ENCODE measurements at places on chromosomes 1 and 21.

DNA sequence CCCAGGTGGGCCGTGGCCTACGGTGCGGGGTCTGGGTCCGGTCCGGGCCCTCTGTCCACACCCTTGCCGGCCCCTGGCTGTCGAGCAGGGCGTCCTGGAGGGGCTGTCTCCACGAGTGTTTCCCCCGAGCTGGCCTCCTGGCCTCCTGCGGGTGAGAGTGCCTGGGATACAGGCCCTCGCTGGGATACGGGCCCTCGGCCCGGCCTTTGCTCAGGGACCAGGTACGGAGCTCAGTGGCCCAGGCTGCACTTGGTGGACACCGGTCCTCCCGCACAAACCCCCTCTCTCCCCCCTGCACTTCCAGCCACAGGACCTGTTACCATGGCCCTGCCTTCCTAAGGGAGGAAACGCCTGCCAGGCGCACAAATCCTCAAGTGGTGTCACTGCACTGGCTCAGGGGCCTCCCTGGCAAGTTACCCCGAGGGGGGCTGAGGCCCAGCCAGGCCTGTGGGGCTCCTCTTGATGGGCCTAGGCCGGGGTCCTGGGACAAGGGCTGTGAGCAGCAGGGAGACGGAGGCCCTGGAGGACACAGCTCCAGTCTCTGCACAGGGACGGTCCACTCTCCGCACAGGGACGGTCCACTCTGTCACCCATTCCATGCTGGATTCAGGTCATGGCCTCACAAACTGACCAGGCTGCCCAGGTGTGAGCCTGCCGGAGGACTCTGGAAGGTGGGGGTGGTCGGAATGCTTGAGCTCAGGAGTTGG lies 18.2 kb upstream of the RNF223 start:
- DNase-seq, result no peak

DNA sequence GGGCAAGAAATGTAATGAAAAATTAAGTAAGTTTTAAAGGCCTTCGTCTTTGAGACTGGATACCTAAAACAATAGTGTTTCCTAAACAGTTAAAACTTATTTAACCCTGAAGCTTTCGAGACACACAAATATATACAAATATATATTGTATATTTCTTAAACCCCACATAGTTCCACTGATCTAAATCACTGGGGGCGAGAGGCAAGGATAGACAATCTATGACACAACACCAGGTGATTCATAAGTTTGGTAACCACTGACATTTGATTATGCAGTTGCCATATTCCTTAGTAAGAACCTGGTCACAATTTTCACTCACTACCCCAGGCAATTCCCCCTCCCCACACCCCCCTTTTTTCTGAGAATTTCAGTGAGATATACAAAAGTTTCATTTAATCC lies 55.3 kb upstream of the BOLA1 start:
- no peak for DNase-seq

DNA sequence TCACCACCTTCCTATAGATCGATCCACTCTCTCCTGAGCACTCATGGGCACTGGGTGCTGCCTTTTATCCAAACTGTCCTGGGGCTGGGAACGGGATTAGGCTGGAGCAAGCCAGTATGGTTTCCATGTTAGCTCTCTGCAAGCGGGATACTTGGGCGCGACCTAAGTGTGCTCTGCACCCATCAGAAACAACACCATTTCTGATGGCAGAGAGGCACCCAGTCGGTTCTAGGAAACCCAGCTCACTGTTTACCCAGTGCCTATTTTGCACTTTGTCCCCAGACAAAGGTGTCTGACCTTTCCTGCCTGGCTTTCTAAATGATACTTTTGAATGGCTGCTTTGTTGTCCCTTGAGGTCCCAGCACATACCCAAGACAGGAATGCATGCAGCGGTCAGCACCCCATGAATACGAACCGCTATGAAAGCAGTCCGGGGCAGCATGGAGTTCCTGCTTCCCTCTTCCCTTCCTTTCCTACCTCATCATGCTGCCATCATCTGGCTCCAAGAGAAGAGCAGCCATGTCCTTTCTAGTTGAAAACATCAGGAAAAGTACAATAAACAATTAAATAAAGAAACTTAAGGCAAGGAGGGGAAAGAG lies 83.9 kb downstream of the TRABD2B start:
- DNase-seq, result no peak

- no peak for DNase-seq
Observed at GRCh38 chr1:37474697-37475379, 458 bp downstream of the ZC3H12A start.

- no peak for DNase-seq
Observed at GRCh38 chr1:219500327-219500897, 112.5 kb downstream of the ZC3H11B start.

GRCh38 chr1:244383278-244383884 lies 68.3 kb downstream of the ADSS2 start:
- no peak for DNase-seq

DNA sequence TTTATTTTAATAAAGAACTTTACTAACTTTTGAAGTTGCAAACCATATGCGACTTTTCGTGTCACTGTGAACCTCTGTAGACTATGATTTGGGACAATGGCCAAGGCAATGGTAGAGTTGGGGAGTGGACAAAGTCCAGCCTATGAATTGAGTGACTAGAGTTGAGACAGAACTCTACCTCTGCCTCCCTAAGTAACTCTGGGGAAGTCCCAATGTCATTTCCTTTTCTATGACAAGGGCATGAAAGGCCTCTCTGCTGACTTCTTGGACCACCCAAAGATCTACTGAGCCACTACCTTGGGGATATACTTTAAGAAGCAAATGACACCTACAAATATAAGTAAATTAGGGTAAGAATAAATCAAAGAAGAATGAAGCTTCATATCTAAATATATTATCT lies 19.3 kb downstream of the BEND5 start:
- DNase-seq, result no peak

GRCh38 chr1:41537788-41538351 lies 53.4 kb upstream of the EDN2 start:
- DNase-seq, result no peak

- no peak for DNase-seq
Observed at GRCh38 chr1:193457676-193458075, 271.3 kb upstream of the B3GALT2 start.

DNA sequence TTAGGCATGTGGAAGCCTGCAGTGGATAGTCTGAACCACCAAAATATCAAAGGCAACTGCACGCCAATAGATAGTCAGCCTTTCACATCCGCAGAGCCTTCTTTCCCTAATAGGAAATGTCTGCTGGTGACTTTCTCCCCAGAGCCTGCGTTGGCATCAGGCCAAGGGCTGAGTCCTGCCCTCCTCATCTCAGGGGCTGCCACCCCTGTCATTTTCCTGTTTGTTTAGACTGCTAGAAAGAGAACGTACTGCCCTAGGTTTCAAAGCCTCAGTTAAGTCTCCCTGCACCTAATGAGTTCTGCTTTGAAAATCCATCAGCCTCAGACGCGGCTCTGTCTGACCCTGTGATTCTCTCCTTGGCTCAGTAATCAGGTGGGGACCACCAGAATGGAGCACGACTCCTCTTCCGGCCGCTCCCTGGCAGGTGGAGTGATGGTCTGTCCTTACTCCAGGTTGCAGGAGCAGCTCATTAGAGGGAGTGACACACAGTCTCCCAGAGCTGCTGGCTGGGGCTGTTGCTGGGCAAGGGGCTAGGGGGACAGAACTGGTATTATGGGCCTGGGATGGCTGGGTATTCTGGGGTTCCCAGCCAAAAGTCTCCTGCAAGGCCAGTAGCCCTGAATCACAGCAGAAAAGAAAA lies 27.3 kb downstream of the STUM start:
- DNase-seq, result no peak

Measured in stimulated activated CD8-positive, alpha-beta memory T cell treated with anti-CD3 and anti-CD28 coated beads, Interleukin-2, amount 100 ng/mL, for 1 hour (primary cell).